ENCODE measurements at places on chromosomes 6 and 20. TPM values are rescaled to one million over a fixed set of nuclear protein-coding genes. Genes with fewer than 3 reads are reported as not detected.

Gene SLC18B1
- 5.3 TPM for polyA plus RNA-seq

Gene SNRPB
- 192 TPM for polyA plus RNA-seq

Gene RIMS1
- 0.13 TPM for polyA plus RNA-seq

Gene FAM217B
- polyA plus RNA-seq: 2.2 TPM

Gene HCRTR2
- polyA plus RNA-seq: not detected

Gene C6orf58
- 3.5 TPM for polyA plus RNA-seq

Gene TCF21
- 31.8 TPM for polyA plus RNA-seq

Gene DDX43
- polyA plus RNA-seq: 0.92 TPM

GRCh38 chr20:9322661-9323060 is 191.7 kb upstream of the LAMP5 start:
- H3K4me1 ChIP-seq: peaks cover 13% of the 10 kb centered on the region
- DNase-seq: no peak
- H3K27ac ChIP-seq: no peak overlapping the region
- H3K36me3 ChIP-seq: no peaks in the 10 kb centered on the region

GRCh38 chr6:2916158-2916925 is 13.2 kb upstream of the SERPINB9 start:
- H3K27ac ChIP-seq: no peak overlapping the region
- no peaks in the 10 kb centered on the region for H3K27me3 ChIP-seq
- DNase-seq: no peak
- no peaks in the 10 kb centered on the region for H3K36me3 ChIP-seq
- H3K4me1 ChIP-seq: peaks cover 6% of the 10 kb centered on the region
- no peak overlapping the region for H3K4me3 ChIP-seq

DNA sequence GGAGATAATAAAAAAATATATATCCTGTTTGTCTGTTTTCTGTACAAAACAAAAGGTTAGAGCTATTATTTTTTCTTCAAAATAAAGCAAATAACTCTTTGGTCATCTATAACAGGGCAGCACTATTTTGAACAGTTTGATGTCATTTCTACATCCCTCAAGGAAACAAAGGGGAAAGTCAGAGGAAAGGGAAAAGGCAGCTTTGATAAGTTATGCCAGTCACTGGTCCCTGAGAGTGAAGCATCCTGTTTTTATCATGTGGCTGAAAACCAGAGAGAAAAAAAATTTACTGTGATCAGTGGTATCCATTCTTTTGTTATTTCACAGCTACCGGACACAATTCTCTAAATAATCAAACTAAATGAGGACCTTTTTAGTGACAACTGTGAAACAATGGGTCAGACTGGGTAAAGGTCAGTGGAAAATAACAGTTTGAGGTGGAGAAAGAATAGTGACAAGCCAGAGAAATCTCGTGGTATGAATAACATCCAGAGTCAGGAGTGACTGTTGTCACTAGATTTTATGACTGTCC is 356.0 kb downstream of the HDGFL1 start:
- H3K27me3 ChIP-seq: no peaks in the 10 kb centered on the region
- H3K36me3 ChIP-seq: no peaks in the 10 kb centered on the region
- no peak for DNase-seq
- H3K27ac ChIP-seq: no peak overlapping the region
- no peak overlapping the region for H3K4me3 ChIP-seq
- peaks cover 8% of the 10 kb centered on the region for H3K4me1 ChIP-seq

DNA sequence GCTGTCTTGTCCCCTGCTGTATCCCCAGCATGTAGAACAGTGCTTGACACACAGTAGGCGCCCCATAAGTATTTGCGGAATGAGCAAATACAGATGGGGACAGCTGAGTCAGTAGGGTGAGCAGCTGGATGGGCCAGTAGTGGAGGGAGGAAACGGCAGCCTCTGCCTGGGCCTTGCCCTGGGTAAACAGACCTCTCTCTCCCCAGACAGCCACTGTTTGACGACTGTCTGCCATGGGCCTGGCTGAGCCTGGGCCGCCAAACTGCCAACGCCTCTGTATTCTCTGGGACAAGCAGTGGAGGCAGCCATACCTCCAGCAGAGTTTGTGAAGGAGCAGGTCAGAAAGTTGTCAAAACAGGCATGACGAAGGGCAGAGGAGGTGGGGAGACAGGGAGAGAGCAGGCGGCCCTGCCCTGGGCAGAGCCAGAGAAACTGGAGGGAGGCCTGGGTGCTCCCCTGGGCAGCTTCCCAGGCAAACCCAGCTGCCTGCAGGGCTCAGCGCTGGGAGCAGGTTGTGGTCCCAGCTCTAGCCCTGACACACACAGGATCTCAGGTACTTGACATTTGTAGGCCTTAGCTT is 15.2 kb downstream of the HNF4A start:
- H3K36me3 ChIP-seq: no peaks in the 10 kb centered on the region
- no peaks in the 10 kb centered on the region for H3K4me1 ChIP-seq
- peak overlapping the region; percentile 40 for H3K27ac ChIP-seq
- peaks cover 2% of the 10 kb centered on the region for H3K27me3 ChIP-seq

DNA sequence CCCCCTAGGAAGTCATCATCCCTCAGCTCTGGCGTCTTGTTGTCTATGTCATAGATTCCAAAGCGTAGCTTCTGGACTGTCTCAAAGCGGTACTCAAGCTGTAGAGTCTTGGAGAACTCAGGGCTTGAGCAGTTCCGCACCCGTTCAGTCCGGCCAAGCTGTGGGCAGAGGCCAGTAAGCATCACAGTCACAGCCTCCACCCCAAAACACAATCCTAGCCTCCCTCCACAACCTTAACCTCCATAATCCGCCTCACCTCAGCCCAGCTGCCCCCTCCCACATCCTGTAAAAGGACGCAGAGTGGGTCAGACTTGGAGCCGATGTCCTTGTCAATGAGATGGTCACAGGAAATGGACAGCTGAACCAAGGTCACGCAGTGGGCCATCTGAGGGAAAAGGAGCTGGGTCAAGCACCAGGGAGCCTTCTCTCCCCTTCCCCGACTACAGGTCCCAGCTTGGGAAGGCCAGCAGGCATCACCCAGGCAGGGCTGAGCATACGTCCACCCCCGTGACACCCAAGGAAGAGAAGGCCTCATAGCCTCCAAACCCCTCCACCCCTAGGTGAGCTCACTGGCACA is 17.0 kb downstream of the SPAG4 start:
- H3K27ac ChIP-seq: no peak overlapping the region
- H3K4me3 ChIP-seq: no peak overlapping the region
- no peak for DNase-seq
- no peaks in the 10 kb centered on the region for H3K27me3 ChIP-seq
- H3K4me1 ChIP-seq: peaks cover 26% of the 10 kb centered on the region

DNA sequence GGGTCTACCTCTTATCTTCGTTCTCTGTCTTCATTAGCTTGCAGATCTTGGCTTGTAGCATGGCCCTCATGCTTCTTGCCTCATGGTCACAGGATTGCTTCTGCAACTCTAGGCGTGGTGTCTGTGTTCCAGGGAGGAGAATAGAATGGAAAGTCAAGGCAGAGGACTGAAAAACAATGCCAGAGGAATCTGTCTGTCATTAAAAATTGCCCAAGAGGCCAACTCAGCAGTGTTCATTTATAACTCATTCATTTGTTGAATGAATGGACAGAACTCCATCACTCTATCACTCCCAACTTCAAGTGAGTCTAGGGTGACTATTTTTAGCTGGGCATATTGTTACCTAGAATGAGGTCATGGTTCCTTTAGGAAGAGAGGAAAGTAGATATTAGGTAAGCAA is 179.6 kb downstream of the UST start:
- no peaks in the 10 kb centered on the region for H3K36me3 ChIP-seq
- no peaks in the 10 kb centered on the region for H3K4me1 ChIP-seq
- DNase-seq: no peak
- no peak overlapping the region for H3K27ac ChIP-seq
- H3K4me3 ChIP-seq: no peak overlapping the region

GRCh38 chr20:2136275-2136674 is 34.6 kb downstream of the STK35 start:
- H3K27ac ChIP-seq: no peak overlapping the region
- no peaks in the 10 kb centered on the region for H3K36me3 ChIP-seq
- no peak overlapping the region for H3K4me3 ChIP-seq
- no peak for DNase-seq
- peaks cover 47% of the 10 kb centered on the region for H3K4me1 ChIP-seq
- H3K27me3 ChIP-seq: no peaks in the 10 kb centered on the region

DNA sequence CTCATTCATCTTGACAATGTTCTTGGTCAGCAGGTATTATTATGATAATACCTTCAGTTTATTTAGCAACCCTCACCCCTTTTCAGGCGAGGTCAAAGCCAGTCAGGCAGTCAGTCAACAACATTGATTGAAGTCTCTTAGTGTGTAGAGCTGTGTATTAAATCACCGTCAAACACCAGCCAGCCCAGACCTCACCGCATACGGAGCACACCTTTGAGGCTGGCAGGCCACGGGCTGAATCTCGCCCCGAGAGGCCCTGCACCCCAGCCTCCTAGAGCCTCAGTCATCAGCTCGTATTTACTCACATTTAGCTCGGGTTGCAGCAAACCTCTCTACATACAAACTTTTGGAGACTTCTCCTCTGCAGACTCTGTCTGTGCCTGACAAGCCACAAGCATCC is 36.0 kb upstream of the FOXA2 start:
- no peaks in the 10 kb centered on the region for H3K36me3 ChIP-seq
- peak overlapping the region; percentile 25 for H3K27ac ChIP-seq
- no peaks in the 10 kb centered on the region for H3K4me1 ChIP-seq
- no peak overlapping the region for H3K4me3 ChIP-seq

- no peak overlapping the region for H3K27ac ChIP-seq
- no peaks in the 10 kb centered on the region for H3K4me1 ChIP-seq
- no peaks in the 10 kb centered on the region for H3K27me3 ChIP-seq
- no peak for DNase-seq
These were observed 23.7 kb upstream of the ZC3H12D start for GRCh38 chr6:149508485-149508884.

DNA sequence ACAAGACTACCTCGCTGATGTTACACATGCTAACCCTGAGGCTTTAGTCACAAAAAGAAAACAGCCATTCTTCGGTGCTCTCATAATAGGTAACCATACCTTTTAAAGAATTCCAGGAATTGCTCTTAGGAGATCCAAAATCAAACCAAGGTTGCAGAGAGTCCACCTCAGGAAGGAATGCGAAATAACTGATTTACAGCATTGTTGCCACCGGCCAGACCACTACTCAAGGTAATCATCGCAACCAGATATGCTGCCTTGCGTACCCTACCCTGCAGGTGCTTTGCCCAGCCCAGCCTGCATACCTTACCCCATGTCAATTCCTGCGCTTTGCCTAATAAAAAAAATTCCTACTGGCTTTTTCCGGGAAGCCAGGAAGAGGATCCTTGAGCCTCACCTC is 27.0 kb downstream of the NUP153 start:
- no peaks in the 10 kb centered on the region for H3K27me3 ChIP-seq
- no peaks in the 10 kb centered on the region for H3K36me3 ChIP-seq
- no peak for DNase-seq

DNA sequence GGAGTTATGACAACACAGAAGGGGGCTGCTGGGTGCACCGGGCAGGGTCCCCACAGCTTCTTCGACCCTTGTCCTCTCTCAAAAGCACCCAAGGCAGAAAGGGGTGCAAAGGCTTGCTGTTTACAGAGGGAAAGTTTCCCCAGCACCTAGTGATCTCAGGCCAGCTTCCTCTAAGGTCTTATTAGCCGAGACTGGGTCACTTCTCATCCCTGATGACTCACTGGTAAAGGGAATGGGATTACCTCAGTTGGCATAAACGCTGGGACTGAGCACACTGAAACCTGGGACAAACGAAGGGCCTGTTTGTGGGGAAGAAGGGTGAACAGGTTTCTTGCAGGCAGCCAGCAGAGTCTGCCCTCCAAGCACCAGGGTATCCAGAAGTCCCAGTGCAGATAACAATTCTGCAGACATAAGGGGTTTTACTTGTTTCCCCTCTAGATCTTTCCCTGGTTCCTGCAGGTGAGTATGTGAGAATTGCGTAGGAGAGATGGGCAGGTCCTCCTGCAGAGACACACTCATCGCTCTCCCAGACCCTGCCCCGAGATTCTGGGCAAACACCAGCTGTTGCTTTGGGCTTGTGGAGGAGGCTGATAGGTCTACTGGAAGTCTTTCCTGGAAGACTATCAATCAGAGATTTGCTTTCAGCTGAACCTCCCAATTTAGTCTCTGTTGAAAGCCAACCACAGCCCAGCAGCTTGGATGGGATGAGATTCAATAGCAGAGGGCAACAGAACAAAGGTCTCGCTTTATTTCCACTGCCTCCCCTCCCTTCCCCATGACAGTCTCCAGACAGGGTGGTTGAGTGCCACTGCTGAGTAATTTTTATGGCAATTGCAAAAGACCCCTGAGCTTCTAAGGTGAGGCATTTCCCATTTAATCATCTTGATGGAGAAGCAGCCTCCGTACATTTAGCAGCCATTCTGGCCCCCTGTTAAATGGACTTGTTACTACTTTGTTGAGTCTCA is 25.7 kb downstream of the KCNG1 start:
- no peaks in the 10 kb centered on the region for H3K4me1 ChIP-seq
- H3K4me3 ChIP-seq: no peak overlapping the region
- no peaks in the 10 kb centered on the region for H3K36me3 ChIP-seq
- H3K27ac ChIP-seq: no peak overlapping the region
- H3K27me3 ChIP-seq: peaks cover 14% of the 10 kb centered on the region

GRCh38 chr6:109527989-109528388 is 45.0 kb upstream of the ZBTB24 start:
- H3K27ac ChIP-seq: no peak overlapping the region
- no peaks in the 10 kb centered on the region for H3K36me3 ChIP-seq
- no peaks in the 10 kb centered on the region for H3K27me3 ChIP-seq
- H3K4me1 ChIP-seq: no peaks in the 10 kb centered on the region
- H3K4me3 ChIP-seq: no peak overlapping the region

GRCh38 chr6:42781796-42782688 is at the start of gene BICRAL:
TSS of gene BICRAL (plus strand) at chr6:42782052. CDS start at chr6:42822023, 39,971 bp downstream.
- H3K4me1 ChIP-seq: peaks cover 28% of the 10 kb centered on the region
- H3K27me3 ChIP-seq: no peaks in the 10 kb centered on the region
- H3K27ac ChIP-seq: peak within 1 kb of the TSS; percentile 99
- H3K4me3 ChIP-seq: peak within 1 kb of the TSS; percentile 50
- DNase-seq: peak; percentile 90
- no peaks in the 10 kb centered on the region for H3K36me3 ChIP-seq

- H3K4me1 ChIP-seq: peaks cover 35% of the 10 kb centered on the region
- H3K27ac ChIP-seq: peak overlapping the region; percentile 97
- no peaks in the 10 kb centered on the region for H3K27me3 ChIP-seq
- H3K4me3 ChIP-seq: peak overlapping the region; percentile 93
- DNase-seq: peak; percentile 69
These were observed 926 bp downstream of the MYLIP start for GRCh38 chr6:16129623-16130401.

DNA sequence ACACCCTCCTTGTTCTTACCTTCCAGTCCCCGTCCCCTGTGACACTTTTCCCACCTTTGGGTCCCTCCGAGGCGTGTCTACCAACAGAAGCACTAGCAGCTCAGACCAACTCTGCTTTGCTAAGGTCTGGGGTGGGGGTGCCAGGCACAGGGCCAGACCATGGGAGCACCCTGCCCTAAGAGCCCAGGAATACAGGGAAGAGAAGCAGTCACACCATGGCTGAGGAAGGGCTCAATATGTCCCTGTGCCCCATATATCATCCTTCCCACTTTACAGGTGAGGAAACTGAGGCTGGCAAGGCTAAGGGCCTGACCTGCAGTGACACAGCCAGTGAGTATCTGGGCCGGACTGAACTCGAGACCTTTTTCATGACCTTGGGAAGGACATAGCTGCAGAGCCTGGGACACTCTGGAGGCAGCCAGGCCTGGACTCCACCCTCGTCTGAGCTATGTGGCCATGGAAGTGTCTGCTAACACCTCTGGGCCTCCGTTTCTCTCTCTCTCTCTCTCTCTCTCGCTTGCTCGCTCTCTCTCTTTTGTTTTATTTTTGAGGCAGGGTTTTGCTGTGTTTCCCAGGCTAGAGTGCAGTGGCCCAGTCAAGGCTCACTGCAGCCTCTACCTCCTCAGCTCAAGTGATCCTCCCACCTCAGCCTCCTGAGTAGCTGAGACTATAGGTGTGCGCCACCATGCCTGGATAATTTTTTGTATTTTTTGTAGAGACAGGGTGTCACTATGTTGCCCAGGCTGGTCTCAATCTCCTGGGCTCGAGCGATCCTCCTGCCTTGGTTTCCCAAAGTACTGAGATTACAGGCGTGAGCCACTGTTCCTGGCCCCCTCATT is 156.7 kb downstream of the GRM4 start:
- H3K36me3 ChIP-seq: no peaks in the 10 kb centered on the region
- no peaks in the 10 kb centered on the region for H3K27me3 ChIP-seq
- no peak overlapping the region for H3K4me3 ChIP-seq
- no peak for DNase-seq
